ENCODE measurements at places on chromosomes 4 and X. TPM values are rescaled to one million over a fixed set of nuclear protein-coding genes. Genes with fewer than 3 reads are reported as not detected.

GRCh38 chr4:112381996-112382692 is 85.0 kb downstream of the ALPK1 start:
- no peaks in the 10 kb centered on the region for H3K36me3 ChIP-seq
- no peaks in the 10 kb centered on the region for H3K4me1 ChIP-seq
- DNase-seq: no peak
- no peak overlapping the region for H3K27ac ChIP-seq

DNA sequence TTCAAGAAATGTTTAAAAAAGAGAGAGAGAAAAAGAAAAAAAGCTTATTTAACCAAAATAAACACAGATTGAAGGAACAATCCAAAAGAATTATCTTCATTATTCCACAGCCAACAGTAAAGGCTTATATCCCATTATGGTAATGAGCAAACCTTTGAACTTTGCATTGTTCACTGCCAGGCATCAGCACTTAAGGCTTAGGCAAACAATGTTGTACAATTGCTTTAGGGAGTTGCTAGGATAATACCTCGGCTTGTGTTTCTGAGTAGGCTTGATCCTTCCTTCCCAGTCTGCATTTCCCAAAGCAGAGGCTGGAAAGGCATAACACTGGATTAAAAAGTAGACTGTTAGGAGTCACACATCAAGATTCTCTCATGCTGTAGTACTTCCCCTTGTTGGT is 352.7 kb upstream of the IGFBP7 start:
- no peak for DNase-seq
- H3K27ac ChIP-seq: no peak overlapping the region
- no peaks in the 10 kb centered on the region for H3K36me3 ChIP-seq
- H3K4me3 ChIP-seq: no peak overlapping the region
- no peaks in the 10 kb centered on the region for H3K27me3 ChIP-seq

The PHOX2B gene
- total RNA-seq: not detected

DNA sequence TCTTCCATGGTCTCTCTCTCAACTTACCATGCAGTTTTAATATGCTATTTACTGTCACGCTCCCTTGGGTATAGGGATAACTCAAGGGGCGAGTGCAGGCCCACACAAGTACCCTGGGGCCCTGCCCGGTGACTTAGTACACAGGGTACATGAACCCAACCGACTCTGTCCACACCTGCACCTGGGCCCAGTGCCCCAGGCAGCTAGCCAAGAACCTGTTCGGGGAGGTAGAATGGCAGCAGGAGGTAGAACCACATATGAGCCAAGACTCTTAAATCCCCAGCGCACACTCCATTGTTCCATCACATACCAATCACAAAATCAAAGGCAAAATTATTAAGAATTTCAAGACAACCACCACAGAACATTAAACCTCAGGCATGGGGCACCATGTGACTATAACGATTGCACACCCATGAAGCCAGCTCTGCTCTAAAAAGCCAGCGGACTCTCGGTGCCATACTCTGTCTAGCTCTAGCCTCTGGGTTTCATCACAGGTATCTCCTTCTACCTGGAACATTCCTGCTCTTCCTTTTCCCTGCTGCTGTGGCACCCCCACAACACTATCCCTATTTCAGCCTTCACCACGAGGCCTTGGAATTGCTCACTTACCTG is 14.6 kb downstream of the PHF8 start:
- no peaks in the 10 kb centered on the region for H3K4me1 ChIP-seq
- no peaks in the 10 kb centered on the region for H3K27me3 ChIP-seq
- DNase-seq: no peak
- H3K36me3 ChIP-seq: no peaks in the 10 kb centered on the region
- no peak overlapping the region for H3K27ac ChIP-seq

The PRIMPOL gene
- 11.1 TPM for total RNA-seq

DNA sequence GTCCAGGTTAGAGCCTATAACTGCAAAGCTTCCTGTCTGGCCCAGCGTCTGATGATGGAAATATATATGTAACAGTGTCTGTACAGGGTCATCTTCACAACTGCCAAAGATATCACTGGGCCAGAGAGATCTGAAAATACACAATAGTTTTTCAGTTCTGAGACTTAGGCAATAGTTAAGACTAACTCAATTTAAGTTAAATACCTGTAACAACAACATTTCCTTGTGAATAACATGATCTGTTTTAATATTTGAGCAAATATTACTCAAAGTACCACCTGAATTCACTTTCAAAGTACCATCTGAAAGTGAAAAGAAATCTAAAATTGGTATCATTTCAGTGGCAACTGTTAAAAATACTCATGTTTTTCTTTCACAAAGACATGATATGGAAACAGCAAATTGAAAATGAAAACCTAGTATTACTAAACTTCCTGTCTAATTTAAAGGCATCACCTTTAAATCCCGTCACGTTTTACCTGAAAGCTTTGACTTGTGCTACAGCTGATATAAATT is 9.6 kb downstream of the ZAR1 start:
- no peak for DNase-seq
- H3K36me3 ChIP-seq: peaks cover 7% of the 10 kb centered on the region
- H3K27me3 ChIP-seq: no peaks in the 10 kb centered on the region
- no peak overlapping the region for H3K4me3 ChIP-seq

The GRSF1 gene
- total RNA-seq: 71.6 TPM

The NDST3 gene
- total RNA-seq: not detected

DNA sequence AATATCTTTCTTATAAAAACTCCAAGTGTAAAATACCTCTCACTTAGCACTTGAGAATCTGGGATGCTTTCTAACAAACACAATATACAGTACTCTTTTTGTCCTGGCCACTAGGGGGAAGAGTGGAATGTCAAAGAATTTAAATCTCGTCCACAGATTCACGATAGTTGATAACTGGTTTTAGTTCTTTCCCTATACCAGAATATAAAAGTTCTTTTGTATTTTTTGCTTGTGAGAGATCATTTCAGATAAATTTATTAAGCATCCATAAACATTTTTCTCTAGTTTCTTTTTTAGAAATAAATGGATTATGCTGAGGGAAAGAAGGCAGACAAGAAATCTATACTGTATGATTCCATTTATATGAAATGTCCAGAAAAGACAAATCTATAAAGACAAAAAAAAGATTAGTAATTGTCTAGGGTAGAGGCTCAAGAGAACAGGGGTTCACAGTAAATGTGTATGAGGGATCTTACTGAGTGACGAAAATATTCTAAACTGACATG is 50.4 kb downstream of the MGARP start:
- H3K27me3 ChIP-seq: no peaks in the 10 kb centered on the region
- no peak overlapping the region for H3K27ac ChIP-seq
- H3K4me3 ChIP-seq: no peak overlapping the region
- no peaks in the 10 kb centered on the region for H3K4me1 ChIP-seq
- no peaks in the 10 kb centered on the region for H3K36me3 ChIP-seq

DNA sequence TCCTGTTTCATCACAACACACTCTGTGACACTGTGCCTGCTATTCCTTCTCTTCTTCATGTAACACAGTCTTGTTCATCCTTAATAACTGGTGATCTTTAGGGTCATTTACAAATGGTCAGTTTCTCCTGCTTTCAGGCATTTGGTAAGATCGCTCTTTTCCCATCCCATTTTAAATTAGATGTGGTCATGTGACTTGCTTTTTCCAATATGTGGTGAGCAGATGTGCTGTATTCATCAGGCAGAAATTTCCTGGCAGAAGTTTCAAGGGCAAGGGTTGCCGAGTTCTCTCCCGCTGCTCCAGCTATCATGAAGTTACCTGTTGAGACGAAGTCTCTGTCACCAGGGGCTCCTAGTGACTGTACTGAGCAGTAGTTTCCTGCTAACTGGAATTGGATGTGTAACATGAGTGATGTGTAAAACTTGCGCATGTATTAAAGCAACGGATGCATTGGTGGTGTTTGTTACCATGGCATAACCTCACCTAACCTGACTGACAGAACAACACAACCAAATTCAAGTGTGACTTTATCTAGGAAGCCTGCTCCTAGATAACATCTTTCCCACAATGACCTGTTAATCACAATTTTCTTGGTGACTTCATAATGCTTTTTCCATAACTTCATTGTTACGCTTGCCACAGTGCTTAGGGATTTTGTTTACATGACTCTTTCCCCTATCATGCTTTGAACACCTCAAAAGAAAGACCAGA is 29.5 kb upstream of the BMPR1B start:
- H3K27ac ChIP-seq: no peak overlapping the region
- no peaks in the 10 kb centered on the region for H3K27me3 ChIP-seq
- no peaks in the 10 kb centered on the region for H3K4me1 ChIP-seq
- H3K36me3 ChIP-seq: no peaks in the 10 kb centered on the region
- no peak for DNase-seq

The GPR50 gene
- not detected for total RNA-seq

The TEX13D gene
- not detected for total RNA-seq

- H3K4me3 ChIP-seq: no peak overlapping the region
- H3K27me3 ChIP-seq: no peaks in the 10 kb centered on the region
- peaks cover 11% of the 10 kb centered on the region for H3K4me1 ChIP-seq
- no peaks in the 10 kb centered on the region for H3K36me3 ChIP-seq
- DNase-seq: no peak
Measured at GRCh38 chr4:158993891-158994290, 109.0 kb upstream of the RAPGEF2 start.

DNA sequence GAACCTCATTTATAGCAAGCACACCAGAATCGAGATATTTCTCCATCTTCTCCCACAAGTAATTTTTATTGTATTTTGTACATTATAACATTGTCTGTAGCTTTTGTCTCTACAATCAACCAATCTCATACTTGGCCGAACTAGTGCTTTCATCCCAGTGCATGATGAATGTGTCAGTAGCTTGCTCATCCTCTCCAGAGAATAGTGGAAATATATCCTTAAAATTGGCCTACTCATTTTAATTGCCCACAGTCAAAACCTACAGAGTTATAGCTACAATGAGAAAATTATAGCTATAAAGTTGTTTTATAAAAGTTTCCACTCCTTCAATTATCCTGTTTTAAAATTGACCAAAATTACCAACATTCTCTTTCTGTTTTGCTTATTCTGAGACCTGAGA is 103.8 kb downstream of the MAPK10 start:
- no peak overlapping the region for H3K27ac ChIP-seq
- H3K36me3 ChIP-seq: no peaks in the 10 kb centered on the region
- no peak for DNase-seq
- H3K27me3 ChIP-seq: peaks cover 3% of the 10 kb centered on the region
- no peaks in the 10 kb centered on the region for H3K4me1 ChIP-seq

DNA sequence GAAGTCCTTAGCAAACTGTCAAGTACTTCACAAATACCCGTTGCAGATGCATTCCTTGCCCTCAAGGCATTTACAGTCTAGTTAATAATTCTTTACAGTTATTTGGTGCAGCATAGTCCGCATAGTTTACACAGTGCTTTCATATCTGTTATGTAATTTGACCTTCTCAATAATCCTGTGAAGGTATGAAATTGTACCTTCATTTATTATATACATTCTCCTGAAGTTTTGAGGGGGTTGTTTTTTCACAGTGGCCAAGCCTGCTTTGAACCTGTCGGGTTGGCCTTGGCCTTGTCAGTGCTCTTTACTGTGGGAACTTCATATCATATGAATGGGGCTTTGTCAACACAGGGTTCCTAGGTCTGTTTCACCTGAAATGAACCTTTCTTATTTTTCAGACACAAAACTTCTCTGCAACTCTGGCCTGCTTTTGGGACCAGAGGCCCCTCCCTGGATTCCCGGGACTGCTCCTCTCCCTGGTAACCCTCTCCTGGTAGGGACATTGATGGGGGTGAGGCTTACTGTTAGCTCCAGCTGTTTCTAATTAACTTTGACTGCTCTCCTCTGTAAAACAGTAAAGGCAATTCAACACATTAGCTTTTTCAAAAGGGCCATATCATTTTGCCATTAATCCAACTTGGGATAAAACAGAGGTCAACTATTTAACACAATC is 9.1 kb downstream of the IGFBP7 start:
- H3K27ac ChIP-seq: peak overlapping the region; percentile 75
- H3K27me3 ChIP-seq: no peaks in the 10 kb centered on the region
- H3K36me3 ChIP-seq: peaks cover 13% of the 10 kb centered on the region
- H3K4me3 ChIP-seq: no peak overlapping the region

DNA sequence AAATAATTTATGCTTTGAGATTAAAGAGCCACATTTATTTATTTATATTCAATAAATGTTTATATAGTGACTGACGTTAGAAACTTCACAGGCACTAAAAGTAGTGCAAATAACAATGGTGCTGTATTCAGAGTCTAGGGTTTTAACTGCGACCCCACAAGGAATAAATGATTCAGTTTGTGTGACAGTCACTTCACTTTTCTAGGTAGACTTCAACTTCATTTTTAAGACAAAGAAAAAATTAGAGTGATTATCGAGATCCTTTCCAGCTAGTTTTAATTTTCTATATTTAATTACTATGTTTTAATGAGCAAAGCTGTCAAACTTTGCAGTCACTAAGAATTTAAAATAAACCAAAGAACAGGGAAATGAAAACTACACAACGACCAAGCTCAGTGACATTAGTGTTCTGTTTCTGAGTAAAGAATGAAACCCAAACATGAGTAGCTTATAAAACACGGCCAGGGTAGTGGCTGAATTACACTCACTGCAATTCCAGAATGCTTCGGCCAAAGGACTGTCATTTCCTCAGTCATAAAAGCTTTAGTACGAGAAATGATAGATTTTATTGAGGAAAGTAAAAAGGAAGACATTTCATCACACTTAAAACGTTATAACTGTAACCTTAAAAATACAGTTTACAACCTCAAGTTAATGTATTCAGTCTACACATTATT is 38.6 kb downstream of the ADGRA3 start:
- peak; percentile 14 for DNase-seq
- no peaks in the 10 kb centered on the region for H3K27me3 ChIP-seq
- H3K36me3 ChIP-seq: no peaks in the 10 kb centered on the region

GRCh38 chrX:67415937-67416336 is 127.9 kb upstream of the AR start:
- no peak for DNase-seq
- H3K27ac ChIP-seq: no peak overlapping the region
- no peaks in the 10 kb centered on the region for H3K27me3 ChIP-seq
- H3K36me3 ChIP-seq: no peaks in the 10 kb centered on the region
- no peak overlapping the region for H3K4me3 ChIP-seq

- H3K27ac ChIP-seq: no peak overlapping the region
- H3K27me3 ChIP-seq: no peaks in the 10 kb centered on the region
- no peak for DNase-seq
- no peaks in the 10 kb centered on the region for H3K4me1 ChIP-seq
- no peaks in the 10 kb centered on the region for H3K36me3 ChIP-seq
- H3K4me3 ChIP-seq: no peak overlapping the region
Measured at GRCh38 chr4:148159793-148160192, 282.4 kb downstream of the NR3C2 start.

The SYN1 gene
- not detected for total RNA-seq

The FAM13A gene
- 9.4 TPM for total RNA-seq

GRCh38 chrX:102546828-102547493 is 30.4 kb upstream of the TMSB15A start:
- no peak overlapping the region for H3K27ac ChIP-seq
- no peaks in the 10 kb centered on the region for H3K4me1 ChIP-seq
- H3K27me3 ChIP-seq: peaks cover 5% of the 10 kb centered on the region
- DNase-seq: no peak
- no peaks in the 10 kb centered on the region for H3K36me3 ChIP-seq

The QRFPR gene
- total RNA-seq: not detected

DNA sequence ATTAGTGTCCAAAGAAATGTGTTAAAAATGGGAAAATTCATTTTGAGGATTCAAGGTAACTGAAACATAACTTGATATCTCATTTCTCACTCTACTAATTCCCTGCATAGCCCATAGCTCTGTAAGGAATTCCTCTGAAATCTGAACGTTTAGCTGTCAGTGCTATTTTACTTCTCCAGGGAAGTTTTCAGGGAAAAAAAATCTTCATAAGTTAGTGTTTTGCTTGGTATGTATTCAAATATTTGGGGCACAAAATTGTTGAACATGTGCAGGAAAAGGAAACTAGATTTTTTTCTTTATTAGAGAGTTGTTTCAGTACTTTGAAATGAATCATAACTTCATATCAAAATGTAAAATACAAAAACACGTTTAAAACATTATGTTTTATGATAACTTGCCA is 891.4 kb downstream of the CENPC start:
- no peaks in the 10 kb centered on the region for H3K27me3 ChIP-seq
- no peak overlapping the region for H3K4me3 ChIP-seq
- DNase-seq: peak; percentile 32
- no peaks in the 10 kb centered on the region for H3K36me3 ChIP-seq

The AFM gene
- not detected for total RNA-seq

Measured in endothelial cell of umbilical vein (primary cell).